ENCODE measurements at places on chromosomes 6 and 20.
A peak's percentile ranks its signal among the peaks of the same experiment; 100 is the strongest.

DNA sequence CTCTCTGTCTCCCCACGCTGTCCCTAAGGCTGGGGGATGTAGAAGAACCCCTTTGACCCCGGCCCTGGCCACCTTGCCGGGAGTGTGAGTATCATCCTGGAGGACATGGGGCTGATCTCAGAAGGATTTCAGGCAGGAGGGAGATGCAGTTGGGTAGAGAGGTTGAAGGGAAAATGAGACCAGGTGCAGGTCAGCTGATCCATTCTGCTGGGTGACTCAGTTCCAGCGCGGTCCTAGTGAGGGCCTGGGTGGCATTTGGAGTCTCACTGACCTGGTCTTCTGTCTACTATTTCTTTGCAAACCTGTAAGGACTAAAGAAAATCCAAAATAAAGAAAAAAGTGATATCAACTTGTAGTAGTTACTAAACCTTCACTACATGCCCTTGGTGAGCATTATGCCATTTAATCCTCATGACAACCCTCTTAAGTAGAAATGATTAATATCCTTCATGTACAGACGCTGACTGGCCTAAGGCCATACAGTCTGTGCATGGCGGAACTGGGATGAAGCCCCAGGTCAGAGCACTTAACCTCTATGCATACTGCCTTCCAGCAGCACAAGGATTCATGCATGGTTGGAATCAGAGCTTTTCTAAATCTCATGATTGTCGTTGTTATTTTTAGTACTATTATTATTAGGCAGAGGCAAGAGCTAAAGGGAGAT lies 106.3 kb downstream of the ZDHHC14 start:
- no peak for DNase-seq

DNA sequence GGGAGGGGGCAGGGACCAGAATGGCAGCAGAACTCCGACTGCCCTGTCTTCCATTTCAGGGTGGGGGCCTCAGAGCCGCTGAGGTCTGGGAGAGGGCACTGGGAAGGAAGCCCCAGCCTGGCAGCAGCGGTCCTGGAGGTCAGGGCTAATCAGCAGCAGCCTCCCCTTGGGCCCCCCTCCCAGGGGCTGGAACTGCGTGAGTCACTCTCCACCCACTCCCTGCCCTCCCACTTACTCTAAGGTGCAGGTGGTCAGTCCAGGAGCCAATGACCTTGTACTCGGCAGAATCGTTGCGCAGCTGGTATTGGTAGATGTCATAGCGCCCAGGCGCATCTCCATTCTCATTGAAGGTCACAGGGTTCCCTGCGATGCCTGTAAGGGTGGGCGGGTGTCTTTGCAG lies 105.9 kb downstream of the GRM4 start:
- no peak for DNase-seq

DNA sequence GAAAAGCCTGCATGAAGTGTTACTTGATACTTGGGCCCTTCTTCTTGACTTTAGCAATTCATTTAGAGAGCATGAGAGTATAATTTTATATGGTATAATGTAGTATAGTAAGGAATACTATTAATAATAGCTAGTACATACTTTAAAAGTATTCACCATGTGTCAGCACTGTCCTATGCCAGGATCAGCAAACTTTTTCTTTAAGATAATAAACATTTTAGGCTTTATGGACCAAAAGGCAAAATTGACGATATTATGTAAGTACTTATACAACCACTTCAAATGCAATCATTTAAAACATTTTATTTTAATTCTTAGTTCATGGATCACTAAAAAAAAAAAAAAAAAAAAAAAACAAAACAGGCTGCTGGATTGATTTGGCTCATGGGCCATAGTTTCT lies 163.9 kb downstream of the IBTK start:
- DNase-seq = no peak

DNA sequence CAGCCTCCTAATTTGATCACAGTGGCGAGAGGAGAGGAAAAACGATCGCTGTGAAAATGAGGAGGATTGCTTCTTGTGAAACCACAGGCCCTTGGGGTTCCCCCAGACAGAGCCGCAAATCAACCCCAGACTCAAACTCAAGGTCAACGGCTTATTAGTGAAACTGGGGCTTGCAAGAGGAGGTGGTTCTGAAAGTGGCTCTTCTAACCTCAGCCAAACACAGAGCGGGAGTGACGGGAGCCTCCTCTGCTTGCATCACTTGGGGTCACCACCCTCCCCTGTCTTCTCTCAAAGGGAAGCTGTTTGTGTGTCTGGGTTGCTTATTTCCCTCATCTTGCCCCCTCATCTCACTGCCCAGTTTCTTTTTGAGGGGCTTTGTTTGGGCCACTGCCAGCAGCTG lies 28.7 kb downstream of the SAYSD1 start:
- DNase-seq = peak; percentile 30

- peak; percentile 47 for DNase-seq
These were observed 73.1 kb downstream of the HIVEP2 start for GRCh38 chr6:142871910-142872331.

GRCh38 chr6:52666071-52666470 lies 4.8 kb upstream of the TMEM14A start:
- DNase-seq = no peak

GRCh38 chr6:88867841-88868731 lies 95.3 kb downstream of the RNGTT start:
- no peak for DNase-seq

DNA sequence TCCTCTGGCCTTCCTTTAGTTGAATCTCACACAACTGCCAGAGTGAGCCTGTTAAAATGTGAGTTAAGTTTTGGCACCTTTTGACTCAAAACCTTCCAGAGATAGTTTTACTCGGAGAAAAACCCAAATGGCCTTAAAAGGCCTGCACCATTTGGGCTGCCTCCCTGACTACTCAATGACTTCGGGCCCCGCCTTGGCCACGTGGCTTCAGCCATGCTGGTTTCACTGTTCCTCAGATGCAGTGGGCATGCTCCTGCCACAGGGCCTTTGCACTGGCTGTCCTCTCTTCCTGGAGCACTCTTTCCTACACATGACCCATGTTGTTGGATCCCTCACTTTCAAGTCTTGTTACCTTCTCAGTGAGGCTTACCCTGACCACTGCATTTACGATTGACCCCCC lies 18.3 kb downstream of the VEGFA start:
- no peak for DNase-seq

DNA sequence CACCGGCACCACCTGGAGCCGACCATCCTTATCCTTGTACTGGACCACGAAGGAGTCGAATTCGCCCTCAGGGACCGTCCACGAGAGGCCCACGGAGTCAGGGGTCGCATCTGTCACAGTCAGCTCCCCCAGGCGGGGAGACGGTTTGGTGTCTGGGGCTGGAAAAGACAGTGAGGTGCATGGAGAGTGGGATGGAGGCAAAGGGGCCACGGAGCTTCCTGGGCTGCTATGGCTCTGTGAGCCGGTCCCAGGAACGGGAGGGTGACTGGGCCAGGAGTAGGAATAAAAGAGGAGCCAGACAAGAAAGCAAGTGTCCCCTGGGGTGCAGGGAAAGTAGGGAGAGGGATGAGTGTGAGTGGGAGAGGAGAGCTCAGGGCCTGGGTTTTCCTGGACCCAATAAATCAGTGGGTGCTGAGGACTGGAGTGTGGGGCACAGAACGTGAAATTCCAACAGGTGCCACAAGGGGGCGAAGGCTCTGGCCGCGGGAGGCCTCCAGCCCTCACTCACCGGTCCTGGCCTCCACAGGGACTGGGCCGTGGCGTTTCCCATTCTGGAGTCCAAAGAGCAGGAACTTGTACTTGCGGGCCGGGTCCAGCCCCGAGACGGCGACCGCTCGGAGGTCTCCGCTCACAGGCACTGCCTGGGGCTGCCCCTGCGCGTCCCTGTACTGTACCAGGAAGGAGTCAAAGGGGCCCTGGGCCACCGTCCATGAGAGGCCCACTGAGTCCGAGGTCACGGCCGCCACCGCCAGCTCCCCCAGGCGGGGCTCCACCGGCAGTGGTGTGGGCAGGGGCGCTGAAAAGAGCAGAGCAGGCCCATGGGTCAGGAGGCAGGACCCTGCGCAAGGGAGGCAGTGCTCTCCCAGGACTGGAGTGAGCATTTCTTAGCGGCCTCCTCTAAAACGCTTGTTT lies 9.9 kb downstream of the CYP21A2 start:
- DNase-seq = peak; percentile 23

DNA sequence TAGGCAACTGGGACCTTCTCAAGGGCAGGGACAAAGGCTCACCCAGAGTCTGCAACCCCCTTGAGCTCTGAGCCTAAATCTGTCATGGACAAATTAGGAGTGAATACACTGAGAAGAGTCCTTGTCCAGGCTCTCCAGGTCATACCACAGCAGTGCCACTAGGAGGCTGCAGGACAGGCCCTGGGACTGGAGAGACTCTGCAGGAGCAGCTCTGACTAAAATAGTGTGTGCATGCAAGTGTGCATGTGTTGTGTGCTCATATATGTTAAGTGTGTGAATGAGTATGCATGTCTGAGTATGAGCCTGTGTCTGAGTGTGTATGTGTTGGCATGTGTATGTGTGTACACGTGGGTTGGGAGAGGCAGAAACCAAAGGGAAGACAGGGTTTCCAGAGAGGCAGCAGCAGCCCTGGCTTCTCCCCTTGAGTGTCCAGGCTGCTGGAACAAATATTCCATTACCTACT lies 27.1 kb downstream of the MRPL14 start:
- DNase-seq = no peak

DNA sequence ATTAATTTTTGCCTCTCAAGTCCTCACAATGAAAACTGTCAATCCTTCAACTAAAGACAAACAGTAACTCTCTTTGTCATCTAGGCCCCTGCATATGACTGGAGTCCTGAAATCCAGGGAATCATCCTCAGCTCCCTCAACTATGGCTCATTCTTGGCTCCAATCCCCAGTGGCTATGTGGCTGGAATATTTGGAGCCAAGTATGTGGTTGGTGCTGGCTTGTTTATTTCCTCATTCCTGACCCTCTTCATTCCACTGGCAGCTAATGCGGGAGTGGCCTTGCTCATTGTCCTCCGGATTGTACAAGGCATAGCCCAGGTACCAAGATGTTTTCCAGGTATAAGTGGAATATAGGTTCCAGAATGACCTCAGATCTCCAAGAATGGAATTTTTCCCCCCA lies 15.4 kb downstream of the SLC17A4 start:
- no peak for DNase-seq

DNA sequence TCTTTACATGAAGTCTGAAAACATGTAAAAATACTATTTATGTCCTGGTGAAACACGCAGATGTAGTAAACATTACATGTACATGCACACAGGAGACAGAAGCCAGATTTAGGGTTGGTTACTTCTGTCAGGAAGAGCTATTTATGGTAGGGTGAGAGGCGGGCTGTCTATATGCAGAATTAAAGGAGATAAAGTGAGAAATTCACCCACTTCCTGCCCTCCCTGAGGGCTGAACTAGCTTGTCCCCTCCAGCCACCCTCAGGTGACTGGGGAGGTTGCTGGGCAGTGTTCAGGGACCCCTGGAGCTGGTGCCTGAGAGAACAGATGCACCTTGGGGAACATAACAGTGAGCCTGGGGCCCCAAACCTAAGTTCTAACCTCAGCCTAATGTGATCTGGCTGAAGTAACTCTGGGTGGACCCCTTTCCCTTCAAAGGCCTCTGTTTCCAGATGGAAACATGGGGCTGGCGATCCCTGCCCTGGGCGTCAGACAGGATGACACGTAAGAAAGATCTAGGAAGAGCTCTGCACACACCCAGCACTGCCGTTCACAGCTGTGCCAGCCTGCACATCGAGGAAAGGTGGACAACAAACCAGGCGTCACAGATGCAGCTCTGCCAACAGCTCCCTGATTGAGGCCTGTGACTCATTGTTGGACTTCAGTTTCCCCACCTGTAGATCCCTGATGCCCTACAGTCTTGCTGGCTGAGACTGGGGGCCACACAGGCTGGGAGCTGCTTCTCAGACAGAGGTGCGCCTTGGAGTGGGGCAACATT lies 1.3 kb downstream of the PI16 start:
- DNase-seq = no peak

- no peak for DNase-seq
These were observed 157.5 kb downstream of the SMOC2 start for GRCh38 chr6:168598251-168599117.

DNA sequence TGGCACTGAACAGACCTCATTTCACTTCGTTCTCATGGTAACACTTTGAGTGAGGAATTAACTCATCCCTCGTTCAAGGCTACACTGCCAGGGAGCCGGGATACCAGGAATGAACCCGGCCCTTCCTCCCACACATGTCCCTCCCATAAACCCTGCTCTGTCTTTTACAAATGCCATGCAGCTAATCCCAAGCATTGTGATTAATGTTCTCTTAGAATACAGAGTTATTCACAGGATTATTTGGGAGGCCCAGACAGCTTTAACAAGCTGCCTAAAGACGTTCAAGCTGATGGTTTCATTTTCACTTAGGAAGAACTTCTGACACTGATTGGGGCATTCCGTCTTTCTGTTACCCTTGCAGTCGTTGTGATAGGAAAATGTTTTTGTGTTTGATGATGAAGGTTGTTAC lies 42.5 kb upstream of the CD83 start:
- no peak for DNase-seq

- DNase-seq = no peak
These were observed 46.4 kb downstream of the CD109 start for GRCh38 chr6:73742433-73742832.

DNA sequence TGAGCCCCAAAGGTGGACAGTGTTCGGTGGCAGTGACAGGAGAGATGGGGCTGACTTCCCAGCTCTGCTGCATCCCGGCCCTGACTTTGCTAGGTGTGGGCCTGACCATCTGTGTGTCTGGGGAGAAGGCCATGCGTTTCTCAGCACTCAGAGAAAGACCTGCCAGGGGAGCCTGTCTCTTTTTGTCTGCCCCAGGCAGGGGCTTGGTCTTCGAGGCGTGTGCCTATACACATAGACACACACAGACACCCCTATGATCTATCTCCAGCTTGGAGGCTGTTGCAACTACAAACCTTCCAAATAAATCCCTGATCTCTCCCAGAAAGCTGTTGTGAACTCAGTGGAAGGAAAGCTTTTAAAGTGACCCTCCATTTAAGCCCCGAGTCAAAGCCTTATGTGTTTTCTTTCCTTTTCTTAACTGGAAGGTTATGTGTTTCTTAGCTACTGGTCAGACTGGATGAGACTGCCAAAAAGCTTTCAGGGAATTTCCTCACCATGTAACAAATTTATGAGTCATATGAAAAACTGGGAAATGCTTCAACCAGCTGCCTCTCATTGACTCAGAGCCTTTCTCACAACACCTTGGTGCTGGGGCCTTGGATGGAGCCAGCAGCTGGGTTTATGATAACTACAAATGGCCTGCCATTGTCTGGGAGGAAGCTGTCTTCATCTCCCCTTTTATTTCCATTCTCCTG lies 102.6 kb downstream of the CDC5L start:
- no peak for DNase-seq

- DNase-seq = no peak
These were observed 584 bp downstream of the VPS52 start for GRCh38 chr6:33271117-33271467.

DNA sequence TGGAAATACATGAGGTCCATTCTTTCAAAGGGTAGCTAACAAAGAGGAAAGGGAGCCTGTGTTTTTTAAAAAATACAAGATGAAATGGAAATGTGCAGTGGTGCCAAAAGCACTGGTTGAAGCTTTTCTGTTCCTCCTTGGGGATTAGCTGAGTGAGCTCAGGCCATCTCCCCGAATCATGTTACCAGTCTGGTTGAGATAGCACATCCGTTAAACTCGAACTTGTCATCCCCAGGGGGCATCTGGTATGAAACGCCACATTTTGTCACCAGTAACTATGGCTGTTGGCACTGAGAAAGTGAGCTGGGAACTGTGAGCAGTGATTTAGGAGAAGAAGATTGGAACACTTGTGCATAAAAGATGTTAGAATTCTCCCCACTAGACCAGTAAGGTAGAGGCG lies 196.2 kb downstream of the SAMD5 start:
- no peak for DNase-seq
